ENCODE measurements at places on chromosomes 2 and 18. TPM values are rescaled to one million over a fixed set of nuclear protein-coding genes. Genes with fewer than 3 reads are reported as not detected.

The ASIC4 gene
- total RNA-seq, result 0.05 TPM

The MFSD2B gene
- total RNA-seq, result 0.42 TPM

The TMEM200C gene
- not detected for total RNA-seq

The CXCR1 gene
- total RNA-seq, result not detected

The FSIP2 gene
- total RNA-seq, result 0.01 TPM

The GREB1 gene
- 2.3 TPM for total RNA-seq

Measured in A549 treated with AZD2906 at 1 μM for 4 hours (cell line).